ENCODE measurements at places on chromosomes 13 and 19.

DNA sequence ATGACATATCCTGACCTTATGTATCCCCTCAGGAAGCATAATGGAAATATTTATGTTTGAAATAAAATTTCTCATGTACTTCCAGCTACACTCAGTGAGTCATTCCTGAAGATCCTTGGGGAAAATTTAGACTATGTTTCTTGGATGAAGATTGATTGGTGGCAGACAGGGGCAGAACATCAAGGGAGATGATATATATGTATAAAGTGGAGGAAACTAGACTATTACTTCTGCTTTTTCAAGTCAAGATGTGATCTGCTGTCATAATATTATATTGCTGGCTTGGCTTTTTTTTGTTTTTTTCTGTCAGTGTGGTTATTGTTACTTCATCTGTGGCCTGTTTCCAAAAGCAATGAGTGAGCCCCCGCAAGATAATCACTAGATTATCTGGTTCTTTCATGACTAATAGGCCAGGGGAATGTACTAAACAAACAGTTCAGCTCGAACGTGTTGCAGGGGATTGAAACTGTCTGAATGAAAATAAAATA lies 87.2 kb upstream of the TNFSF11 start:
- no peak for DNase-seq

DNA sequence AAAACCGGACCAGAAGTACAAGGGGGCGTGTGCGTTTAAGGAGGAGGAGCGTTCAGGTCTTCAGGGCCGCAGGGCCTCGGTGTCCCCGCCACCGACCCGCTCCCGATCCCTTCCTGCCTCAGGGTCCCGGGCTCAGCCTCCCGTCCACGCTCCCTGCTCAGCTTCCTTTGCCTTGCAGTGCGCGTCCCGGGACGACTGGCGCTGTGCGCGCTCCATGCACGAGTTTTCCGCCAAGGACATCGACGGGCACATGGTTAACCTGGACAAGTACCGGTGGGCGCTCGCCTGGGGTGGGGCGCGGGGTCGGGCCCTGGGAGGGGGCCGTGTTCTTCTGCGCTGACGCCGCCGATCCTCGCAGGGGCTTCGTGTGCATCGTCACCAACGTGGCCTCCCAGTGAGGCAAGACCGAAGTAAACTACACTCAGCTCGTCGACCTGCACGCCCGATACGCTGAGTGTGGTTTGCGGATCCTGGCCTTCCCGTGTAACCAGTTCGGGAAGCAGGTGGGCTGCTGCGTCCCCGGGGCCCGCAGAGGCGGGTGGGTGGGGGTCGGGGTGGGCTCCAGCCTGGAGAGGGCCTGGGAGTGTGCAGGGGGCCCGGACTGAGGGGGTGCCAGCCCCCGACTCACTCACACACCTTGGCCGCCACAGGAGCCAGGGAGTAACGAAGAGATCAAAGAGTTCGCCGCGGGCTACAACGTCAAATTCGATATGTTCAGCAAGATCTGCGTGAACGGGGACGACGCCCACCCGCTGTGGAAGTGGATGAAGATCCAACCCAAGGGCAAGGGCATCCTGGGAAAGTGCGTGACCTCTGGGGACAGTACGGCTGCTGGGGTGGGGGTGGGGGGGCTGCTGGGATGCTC lies 1.4 kb downstream of the GPX4 start:
- DNase-seq: no peak

DNA sequence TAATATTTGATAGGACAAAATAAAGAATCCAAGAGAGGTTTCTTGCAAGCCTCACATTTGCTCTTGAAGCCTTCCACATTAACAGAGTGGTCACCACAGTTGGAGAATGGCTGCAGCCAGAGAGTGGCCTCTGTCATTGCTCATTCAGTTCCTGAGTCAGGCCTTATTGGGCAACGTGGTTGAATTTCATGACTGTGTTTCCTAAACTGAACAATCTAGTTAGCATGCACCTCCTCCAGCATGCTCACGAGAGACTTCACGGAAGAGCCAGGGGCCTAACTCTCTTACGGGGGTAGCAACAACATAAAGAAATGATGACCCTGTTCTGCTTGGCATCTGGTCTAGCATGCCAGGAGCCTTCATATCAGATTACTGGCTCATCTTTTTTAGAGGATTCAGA lies 9.6 kb upstream of the UBL3 start:
- DNase-seq: no peak

DNA sequence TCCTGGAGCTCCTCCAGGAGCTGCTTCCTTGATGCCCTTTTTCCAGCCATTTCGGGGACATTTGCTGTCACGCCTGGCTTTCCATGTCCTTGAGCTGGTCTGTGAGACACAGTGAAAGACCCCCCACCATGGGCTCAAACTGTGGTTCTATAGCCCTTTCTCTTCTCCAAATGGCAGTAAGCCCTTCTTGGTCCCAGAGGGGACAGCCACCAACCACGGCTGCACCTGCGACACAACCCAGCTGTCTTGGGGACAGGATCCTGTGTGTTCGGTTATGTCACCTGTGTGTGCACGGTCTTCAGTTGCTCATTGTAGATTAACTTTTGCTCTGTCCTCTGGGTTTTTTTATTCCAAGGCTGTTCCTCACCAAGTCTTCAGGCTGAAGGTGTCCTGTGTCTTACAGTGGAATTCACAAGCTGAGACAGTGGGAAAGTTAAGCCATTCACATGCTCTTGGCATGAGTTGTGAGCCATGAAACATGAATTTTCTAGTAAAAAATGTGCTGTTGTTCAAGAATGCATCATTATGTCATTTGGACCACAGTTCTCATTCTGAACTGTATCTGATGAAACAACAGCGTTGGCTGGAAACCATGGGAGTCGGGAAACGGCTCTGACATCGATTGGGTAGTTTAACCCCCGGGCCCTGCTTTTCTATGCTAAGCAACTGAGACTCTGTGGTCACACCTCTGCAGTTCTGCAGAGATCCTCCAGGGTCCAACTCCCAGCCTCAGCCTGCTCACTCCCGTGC lies 129.5 kb upstream of the MCF2L start:
- DNase-seq: no peak

GRCh38 chr13:28442839-28443238 lies 52.1 kb downstream of the FLT1 start:
- no peak for DNase-seq

DNA sequence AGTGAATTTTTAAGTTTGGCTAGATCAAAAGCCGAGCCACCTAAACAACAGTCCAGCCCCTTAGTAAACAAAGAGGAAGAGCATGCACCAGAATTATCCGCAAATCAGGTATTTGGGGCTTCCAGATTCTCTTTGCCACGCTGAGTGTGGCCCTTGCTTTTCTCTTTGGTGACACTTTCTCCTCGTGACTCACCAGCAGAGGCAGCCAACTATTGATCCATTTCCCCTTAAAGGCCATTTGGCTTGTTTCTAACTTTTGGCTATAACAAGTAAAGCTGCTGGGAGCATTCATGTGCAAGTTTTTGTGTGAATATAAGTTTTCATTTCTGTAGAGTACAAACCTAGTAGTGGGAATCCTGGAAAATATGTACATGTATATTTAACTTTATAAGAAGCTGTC lies 17.6 kb upstream of the WDR88 start:
- no peak for DNase-seq

DNA sequence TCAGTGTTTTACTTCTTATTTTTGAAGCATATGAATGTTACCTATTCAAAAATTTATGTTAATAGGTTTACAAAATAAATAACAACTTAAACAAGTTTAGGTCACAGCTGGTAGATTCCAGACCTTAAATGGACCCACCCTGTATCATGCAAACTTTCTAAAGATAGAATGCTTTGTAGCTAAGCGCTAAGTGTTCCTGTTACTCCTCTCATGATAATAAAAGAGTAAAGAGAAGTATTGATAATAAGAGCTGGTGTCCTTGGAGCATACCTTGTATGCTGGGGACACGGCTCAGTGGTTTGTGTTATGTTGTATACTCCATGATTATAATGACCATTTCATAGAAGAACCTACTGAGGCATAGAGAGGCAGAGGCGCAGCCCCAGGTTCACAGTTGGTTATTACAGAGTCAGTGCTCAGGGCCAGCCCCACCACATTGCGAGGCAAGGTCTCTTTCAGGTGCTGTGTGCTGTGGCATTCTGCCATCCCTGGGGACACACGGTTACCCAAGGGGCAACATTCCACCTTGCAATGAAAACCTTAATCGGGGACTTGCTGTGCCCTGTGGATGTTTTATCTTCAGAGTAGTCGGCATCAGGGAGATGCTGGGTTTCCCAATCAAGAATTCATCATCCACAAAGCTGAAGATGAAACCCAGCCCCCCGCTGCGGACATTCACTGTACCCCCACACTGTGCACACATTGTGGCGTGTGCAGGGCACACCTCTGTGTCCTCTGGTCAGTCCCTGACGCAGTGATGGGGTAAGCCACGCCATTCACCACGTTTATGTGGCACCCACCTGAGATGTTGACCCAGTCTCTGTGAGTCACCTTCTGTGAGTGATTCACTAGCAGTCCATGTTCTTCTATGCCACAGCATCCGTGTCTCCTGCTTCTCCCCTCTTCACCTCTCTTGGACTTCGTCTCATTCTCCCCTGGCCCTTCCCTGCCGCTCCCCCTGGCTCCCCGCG lies 186.7 kb downstream of the COL4A1 start:
- DNase-seq: no peak
